Fibroblast of the aortic adventitia (primary cell): ENCODE measurements at places on chromosomes 5 and 9. TPM values are rescaled to one million over a fixed set of nuclear protein-coding genes. Genes with fewer than 3 reads are reported as not detected.

FBP1 gene
- not detected in 2 replicates for total RNA-seq

AJM1 gene
- 1.1 and 1.3 TPM in 2 replicates for total RNA-seq

SARDH gene
- 0.18 and 2.9 TPM in 2 replicates for total RNA-seq

PCSK5 gene
- 2.2 and 3.6 TPM in 2 replicates for total RNA-seq

CRHBP gene
- 6.4 TPM in 1 of 2 replicates, not detected in the other for total RNA-seq

CENPH gene
- 9.6 and 20.2 TPM in 2 replicates for total RNA-seq

IFNA21 gene
- not detected in 2 replicates for total RNA-seq

DNAI1 gene
- 1.1 TPM in 1 of 2 replicates, not detected in the other for total RNA-seq

ERP44 gene
- 8.3 and 19.4 TPM in 2 replicates for total RNA-seq

CSF2 gene
- total RNA-seq: not detected in 2 replicates

LHX2 gene
- total RNA-seq: not detected in 2 replicates

PFN3 gene
- total RNA-seq: not detected in 2 replicates

BHMT2 gene
- total RNA-seq: 5.0 and 6.8 TPM in 2 replicates

ZFP2 gene
- total RNA-seq: 0.36 and 2.7 TPM in 2 replicates

OTULINL gene
- total RNA-seq: 0.33 and 1.6 TPM in 2 replicates

SH3RF2 gene
- total RNA-seq: 0.49 and 6.7 TPM in 2 replicates

PRRT1B gene
- total RNA-seq: not detected in 2 replicates
